ENCODE measurements at places on chromosomes 1 and 21.

DNA sequence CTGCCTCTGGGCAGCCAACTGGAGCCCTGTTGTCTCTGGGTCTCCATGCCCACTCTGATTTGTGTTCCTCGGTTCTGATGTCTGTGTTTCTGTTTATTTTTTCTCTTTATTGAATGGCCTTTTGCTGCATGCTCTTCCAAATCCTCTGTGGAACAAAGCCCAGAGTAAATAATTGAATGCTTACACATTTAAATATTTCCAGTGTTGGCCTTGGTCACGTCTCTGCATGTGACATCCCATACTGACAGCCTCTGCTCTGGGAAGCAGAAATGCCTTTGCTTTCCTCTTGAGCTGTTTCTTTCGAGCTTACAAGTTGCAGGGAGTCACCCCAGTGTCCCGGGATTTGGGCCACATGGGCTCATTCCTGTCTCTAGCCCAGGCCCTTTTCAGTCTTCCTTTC is 267.9 kb downstream of the PTPRU start:
- no peak for DNase-seq

DNA sequence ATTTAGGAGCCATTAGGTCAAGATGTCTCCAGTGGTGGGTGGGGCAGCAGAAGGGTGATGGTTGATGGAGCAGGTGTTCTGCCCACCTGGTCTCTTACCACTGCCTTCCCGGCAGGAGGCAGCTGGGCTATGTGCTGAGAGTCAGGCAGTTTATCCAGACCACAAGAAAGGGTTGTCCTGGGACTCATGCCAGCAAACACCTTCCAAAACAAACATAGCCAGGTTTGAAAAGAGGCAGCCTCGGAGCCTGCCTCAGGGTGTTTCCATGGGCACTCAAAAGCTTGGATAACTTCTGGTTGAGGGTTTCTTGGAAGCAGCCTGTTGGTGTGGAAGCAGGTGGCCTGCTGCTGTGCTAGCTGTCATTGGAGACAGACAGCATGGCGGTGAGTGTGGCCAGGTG is 187.2 kb downstream of the PCP4 start:
- no peak for DNase-seq

DNA sequence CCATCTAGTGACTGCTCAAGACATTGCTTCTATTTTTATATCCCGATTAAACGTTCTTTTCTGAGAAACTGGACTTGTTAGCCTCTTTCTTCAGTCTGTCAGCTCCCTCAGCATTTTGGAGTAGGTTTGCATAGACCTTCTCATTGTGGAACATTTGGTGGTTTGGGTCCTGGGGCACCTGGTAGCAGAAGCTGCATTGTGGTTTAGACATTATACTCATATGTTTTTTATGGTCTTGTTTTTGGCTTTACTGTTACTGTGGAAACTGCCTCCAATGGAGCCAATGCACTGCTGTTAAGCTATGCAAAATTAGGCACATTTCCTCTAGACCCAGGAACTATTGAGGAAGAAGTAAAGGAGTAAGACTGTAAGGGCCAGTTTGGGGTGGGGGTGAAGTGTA is 36.7 kb upstream of the LRRC8B start:
- DNase-seq: no peak

DNA sequence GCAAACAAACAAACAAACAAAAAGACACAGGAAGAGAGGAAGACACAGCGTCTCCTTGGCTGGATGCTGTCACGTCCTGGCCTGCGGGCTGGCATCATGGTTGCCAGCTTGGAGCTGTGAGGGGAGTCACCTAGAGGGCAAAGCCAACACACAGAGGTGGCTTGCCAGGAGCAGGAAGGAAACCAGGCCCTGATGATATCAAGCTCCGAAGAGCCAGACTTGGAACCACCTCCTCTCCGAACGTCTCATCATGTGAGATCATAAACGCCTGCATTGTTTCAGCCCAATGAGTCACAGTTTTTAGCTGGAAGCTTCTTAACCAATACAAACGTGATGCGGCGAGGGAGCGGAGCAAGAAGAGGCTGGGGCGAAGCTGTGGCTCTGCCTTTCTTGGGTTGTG is 8.7 kb downstream of the PLA2G2D start:
- DNase-seq: no peak

- no peak for DNase-seq
Measured at GRCh38 chr1:236545621-236546169, 21.9 kb downstream of the LGALS8 start.

DNA sequence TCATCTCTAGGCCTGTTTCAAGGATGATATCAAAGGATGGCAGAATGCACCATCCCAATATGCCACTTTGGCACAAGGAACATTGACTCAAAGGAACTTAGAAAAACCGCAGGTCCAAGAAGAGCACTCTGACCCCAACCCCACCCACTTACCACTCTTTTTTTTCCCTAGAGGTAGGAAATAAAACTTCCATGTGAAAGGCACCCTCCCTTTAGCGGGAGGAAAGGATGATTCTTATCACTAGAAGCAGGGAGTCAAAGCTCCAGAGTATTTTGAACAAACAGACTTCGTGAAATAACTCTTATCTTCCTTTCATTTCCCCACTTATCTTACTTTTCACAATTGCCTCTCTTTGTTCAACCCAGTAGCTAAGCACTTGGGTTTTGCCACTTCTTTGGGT is 22.2 kb downstream of the PSMG1 start:
- DNase-seq: no peak

- no peak for DNase-seq
Measured at GRCh38 chr1:59500950-59501742, 204.3 kb downstream of the FGGY start.

GRCh38 chr1:174922121-174922520 is 77.6 kb upstream of the CACYBP start:
- no peak for DNase-seq

DNA sequence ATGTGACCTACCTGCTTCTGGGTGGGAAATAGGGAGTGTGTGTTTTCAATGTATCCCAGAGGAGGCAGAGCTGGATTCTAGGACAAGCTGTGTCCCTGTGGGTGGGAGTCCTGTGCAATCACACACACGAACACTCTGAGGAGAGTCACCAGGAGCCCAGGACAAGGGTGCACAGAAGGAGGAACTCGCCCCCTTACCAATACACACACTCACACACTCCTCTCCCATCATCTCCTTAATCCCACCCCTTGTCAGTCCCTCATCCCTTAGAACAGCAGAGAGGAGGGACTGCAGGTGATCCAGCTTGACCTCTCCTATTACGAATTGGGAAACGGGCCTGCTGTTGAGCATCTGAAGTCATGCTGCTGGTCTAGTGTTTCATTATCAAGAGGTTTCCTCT is 8.5 kb upstream of the MYBPHL start:
- peak; percentile 20 for DNase-seq

GRCh38 chr1:119632103-119632490 is 16.0 kb downstream of the ZNF697 start:
- peak; percentile 79 for DNase-seq

DNA sequence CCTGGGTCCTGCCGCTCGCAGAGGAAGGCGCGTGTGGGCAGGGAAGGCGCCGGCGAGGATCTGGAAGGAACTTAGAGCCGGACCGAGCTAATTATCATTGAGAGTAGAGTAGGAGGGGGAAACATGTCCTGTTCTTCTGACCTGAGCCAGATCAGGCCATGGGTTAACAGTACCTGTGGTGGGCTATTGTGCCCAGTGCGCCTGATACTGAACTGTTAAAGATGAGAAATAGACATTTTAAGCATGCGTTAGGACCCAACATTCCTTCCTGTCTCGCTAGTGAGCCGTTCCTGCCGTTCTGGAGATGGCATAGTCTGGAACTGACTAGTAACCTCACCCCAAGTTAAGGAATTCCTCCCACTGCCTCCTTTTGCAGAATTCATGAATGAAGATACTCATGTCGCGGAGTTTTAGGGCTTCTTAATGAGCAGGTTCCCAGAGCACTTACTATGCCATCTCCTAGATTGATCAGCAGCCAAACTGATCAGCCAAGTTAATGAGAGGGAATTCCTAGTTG is 870 bp downstream of the STRIP1 start:
- DNase-seq: no peak

DNA sequence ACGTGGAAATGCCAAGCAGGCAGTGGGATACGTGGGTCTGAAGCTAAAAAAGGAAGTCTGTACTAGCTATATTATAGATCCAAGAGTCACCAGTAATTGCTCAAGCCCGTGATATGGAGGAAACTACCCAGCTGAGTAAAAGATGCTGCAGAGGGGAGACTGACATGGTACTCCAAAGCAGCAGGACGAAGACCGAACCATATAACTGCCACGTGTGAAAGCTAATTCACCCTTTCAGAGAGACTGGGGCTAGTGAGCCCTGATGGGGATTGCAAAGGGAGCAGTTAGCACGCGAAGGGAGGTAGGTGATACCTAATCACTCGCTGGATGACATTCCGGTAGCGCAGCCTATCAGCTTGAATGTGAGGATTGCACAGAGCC is 316 bp downstream of the AP4B1 start:
- DNase-seq: no peak

DNA sequence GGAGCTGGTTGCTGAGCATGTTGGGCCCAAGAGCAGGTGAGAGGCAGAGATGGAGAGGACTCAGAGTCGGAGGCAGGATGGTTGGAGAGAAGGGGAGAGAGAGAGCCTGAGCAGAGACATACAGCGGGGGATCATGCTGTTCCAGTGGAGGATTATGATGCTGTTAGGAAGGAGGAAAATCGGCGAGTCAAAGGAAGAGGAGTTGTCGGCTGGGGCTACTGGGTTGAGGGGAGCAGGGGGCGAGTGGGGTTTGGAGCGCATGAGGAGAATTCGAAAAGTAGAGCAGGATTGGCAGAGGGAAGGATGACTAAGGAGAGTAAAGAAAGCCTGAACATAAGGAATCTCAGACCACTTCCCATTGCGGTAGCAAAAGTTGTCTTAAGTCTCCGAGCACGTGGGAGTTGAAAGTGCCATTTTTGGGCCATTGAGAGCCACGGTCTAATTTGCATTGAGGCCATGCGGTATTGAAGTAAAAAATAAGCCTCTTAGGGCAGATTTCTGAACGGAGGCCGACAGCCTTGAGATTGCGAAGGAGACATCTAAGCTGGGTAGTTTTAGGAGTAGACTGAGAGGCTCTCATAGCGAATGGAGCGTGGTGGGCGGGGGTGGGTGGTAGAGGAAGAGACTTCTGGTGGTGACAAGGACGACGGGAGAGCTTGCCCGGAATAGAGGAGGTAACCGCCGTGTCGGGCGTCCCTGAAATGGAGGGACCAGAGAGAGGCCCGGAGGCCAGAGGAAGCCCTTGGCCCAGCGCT is 140.4 kb upstream of the ETV3 start:
- no peak for DNase-seq

GRCh38 chr1:238672262-238672661 is 714.1 kb upstream of the CHRM3 start:
- no peak for DNase-seq

- no peak for DNase-seq
Measured at GRCh38 chr1:60972841-60973364, 109.5 kb upstream of the NFIA start.

DNA sequence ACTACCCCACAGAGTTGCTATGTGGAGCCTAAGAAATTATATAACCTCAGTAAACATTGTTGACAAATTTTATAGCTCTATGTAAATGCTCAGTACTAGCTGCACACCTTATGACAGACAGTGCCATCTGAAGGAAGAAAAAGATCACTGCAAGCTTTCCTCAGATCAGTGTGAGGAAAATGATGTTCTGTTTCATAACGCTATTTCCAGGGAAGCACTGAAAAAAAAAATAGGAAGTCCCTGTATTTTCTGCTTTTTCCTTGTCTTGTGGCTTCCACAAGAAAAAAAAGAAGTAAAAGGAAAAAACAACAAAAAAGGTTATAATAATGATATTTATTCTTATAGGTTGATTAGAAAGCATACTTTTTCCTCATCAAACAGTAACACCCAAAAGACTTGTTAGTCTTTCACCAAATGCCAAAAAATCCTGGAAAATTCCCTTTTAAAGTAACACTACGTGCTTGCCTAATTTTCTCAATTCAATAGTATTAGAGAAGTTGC is 23.2 kb downstream of the LYST start:
- DNase-seq: no peak
